NCI-H2227 treated with DMSO at 0.1 percent for 48 hours (cell line): ENCODE measurements at places on chromosomes 1 and 21.

DNA sequence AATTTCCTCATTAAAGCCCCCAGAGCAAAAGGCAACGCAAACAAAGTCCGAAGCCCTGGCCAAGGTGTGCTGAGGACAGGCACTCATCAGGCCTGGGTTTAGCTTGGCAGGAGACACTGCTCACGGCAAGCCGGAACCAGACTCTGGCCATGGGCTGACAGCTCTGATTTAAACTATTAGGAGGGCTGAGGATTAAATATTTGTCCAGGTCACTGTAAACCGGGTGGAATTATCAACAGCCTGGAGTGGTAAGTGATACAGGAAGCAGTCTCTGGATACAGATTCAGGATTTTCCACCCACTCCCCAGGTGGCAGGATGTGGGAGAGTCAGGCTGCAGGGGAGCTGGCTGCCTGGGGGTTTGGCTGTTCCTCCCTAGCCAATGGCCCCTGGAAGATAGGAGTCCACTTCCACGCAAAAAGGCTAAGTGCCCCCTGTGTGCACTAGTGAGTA lies 42.4 kb downstream of the SLC66A1 start:
- no peak for DNase-seq

DNA sequence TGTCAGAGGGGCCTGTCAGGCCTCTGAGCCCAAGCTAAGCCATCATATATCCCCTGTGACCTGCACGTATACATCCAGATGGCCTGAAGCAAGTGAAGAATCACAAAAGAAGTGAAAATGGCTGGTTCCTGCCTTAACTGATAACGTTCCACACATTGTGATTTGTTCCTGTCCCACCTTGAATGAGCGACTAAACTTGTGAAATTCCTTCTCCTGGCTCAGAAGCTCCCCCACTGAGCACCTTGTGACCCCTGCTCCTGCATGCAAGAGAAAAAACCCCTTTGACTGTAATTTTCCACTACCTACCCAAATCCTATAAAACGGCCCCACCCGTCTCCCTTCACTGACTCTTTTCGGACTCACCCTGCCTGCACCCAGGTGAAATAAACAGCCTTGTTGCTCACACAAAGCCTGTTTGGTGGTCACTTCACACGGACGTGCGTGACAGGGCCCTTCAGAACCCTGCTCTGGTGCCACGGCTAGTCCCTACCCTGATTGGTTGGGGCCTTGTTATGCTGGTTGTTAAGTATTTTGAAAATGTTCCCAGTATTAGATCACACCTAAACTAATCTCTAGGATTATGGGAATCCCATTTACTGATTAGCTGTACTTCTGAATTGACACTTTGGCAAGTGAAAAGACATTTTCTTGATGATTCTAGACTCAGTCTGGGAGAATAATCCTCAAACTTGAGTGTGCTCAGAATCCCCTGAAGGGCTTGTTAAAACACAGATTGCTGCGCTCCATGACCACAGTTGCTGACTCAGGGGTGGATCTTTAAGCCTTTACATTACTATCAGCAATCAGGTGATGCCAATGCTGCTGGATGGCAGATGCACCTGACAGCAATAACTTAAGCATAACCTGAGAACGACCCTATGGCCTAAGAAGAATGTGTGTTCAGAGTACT lies 28.8 kb upstream of the SPATA6 start:
- DNase-seq = no peak

DNA sequence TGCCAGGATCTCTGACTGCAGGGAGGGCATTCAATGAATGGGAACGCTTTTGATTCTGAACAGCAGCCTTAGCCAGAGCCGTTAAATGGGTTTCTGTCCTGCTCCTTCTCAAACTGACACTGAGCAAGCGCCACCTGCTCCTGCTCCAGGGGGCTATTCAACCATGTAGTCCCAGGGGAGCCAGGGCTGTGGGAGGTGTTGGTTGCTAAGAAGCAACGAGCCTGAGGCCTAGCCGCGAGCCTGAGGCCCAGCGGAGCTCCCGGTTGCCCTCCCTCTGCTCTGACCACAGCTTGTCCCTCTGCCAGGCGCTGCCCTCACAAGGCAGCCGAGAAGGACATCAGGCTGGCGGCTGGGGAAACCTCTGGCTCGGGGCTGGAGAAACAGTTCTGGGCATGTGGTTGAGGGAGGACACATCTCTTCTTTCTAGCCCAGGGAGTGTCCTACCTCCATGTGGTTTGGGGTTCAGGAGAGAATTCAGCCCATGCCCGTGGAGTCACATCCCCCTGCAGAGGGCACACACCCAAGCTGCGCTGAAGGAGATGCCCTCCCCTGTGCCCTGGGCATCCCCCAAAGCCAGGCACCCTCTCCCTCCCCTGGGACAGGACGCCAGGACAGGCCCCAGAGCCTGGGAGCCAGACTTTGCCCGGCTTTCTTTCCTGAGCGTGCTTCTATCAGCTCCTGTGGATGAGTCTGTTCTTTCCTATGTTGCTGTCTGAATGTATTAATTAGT lies 18.0 kb downstream of the PCP4 start:
- DNase-seq = no peak

- DNase-seq = no peak
Measured at GRCh38 chr1:60341274-60341673, 267.7 kb upstream of the C1orf87 start.

GRCh38 chr1:206116873-206117150 lies 376 bp downstream of the AVPR1B start:
- no peak for DNase-seq

DNA sequence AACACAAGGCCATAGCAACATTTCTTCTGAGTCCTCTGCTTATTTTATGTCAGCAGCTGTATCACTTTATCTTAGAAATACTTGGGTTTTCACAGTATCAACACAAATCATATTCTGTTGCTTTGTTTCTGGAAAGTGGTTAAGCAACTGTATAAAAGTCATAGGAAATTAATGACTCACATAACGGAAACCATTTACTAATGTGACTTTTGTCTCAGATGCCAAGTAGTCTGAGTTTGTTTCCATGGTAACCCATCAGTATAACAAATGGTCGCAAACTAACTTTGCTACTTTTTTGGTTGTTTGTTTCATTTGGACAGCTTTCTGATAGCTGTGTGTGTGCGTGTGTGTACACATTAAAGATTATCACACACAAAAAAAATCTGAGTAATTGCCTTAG lies 31.1 kb downstream of the EEIG2 start:
- DNase-seq = no peak

DNA sequence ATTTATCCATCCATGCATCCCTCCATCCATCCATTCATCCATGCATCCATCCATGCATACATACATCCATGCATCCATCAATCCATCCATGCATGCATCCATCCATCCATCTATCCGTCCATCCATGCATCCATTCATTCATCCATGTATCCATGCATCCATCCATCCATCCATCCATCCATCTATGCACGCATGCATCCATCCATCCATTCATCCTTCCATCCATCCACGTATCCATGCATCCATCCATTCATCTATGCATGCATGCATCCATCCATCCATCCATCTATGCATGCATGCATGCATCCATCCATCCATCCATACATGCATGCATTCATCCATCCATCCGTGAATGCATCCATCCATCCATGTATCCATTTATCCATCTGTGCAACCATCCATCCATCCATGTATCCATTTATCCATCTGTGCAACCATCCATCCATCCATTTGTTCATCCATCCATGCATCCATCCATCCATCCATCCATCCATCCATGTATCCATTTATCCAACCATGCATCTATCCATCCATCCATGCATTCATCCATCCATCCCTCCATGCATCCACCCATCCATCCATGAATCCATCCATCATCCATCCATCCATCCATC lies 30.3 kb upstream of the TINAGL1 start:
- DNase-seq = no peak

DNA sequence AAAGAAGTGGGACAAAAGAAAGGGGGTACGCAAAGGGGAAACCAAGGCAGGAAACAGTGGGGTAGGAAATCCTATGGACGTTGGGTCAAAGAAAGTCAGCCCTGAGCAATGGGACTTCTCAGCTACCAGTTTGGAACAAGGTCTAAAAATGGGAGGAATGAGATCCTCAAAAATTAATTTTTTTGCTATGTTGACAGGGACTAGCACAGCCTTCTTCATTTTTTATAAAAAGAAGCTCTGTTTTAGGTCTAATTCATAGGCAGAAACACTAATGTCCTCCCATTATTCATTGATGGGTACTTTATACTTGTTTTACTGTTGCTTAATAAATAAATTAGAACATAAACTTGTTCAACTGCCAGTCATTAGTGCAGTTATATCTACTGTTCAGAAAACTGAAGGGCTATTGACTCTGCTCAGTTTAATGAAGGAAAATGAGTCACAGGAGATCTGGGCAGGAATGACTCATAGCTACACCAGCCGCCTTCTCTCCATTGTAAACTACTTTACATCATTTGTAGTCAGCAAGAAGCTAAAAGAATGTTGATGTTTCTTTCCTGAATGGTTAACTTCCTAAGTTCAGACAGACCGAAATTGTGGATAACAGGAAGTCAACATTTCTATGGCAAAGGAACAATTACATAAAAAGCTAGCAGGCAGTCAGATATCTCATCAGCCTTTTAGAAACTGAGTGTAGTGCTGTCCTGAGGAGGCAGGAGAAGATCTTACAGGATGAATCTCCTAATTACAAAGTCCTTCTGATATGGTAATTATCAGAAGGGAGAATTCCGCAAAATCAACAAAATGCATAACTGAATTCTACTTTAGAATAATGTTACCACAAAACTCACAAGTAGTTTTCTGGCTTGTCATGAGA lies 356.4 kb upstream of the PKN2 start:
- no peak for DNase-seq

DNA sequence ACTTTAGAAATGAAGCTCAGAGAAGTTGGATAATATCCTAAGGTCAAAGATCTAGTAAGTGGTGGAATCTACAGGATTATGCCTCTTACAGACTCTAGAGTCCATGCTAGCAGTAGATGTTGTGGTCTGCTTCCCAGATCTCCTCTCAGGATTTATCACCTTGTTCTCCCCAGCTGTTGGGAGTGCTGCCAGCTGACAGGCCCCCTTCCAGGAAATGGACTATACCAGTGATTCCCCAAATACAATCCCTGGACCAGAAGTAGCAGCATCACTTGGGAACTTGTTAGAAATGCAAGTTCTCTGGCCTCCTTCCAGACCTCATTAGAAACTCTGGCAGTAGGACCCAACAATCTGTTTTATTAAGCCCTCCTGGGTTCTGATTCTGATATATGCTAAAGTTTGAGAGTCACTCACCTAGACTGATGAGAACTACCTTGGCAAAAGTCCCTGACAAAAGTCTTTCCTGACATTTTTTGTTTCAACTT lies 24.5 kb upstream of the NTNG1 start:
- DNase-seq = no peak

- no peak for DNase-seq
Measured at GRCh38 chr1:177354247-177354646, 183.5 kb downstream of the BRINP2 start.

DNA sequence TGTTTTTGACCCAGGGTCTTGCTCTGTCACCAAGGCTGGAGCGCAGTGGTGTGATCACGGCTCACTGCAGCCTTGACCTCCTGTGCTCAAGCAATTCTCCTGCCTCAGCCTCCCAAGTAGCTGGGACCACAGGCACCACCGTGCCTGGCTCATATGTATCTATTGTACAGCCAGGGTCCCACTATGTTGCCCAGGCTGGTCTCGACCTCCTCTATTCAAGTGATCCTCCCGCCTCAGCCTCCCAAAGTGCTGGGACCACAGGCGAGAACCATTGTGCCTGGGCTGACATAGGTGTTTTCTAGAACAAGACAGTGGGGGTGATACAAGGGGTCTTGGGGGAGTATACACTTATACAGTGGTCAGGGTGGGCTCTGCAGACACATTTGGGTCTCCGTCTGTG lies 17.5 kb downstream of the FTCD start:
- no peak for DNase-seq

DNA sequence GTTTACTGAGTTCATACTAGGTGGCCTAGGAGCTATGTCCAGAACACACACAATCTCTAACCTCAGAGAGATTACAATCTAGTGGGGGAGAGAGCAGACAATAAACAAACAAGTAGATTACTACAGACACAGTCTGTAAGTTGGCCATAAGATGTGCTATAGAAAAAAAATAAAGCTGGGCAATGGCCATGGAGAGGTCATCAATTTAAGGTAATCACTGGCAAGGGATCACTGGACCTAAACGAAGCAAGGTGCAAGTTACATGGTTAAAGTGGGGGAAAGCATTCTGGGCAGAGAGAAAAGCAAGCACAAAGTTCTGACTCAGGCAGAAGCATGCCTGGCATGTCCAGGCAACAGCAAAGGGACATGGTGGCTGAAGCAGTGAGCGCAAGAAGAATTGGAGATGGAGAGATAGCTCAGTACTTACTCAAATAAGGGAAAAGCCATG lies 147.0 kb downstream of the RERE start:
- no peak for DNase-seq

- DNase-seq = no peak
Measured at GRCh38 chr1:156625436-156626078, 6.3 kb downstream of the HAPLN2 start.

DNA sequence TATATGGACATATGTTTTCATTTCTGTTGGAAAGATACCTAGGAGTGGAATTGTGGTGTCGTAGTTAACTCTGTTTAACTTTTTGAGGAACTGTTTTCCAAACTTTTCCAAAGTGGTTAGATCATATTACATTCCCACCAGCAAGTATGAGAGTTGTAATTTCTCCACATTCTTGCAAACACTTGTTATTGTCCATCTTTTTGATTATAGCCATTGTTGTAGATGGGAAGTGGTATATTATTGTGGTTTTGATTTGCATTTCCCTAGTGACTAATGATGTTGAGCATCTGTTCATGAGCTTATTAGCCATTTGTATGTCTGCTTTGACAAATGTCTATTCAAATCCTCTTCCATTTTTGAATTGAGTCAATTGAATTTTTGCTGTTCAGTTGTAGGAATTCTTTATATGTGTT lies 19.8 kb downstream of the CAMTA1 start:
- no peak for DNase-seq

DNA sequence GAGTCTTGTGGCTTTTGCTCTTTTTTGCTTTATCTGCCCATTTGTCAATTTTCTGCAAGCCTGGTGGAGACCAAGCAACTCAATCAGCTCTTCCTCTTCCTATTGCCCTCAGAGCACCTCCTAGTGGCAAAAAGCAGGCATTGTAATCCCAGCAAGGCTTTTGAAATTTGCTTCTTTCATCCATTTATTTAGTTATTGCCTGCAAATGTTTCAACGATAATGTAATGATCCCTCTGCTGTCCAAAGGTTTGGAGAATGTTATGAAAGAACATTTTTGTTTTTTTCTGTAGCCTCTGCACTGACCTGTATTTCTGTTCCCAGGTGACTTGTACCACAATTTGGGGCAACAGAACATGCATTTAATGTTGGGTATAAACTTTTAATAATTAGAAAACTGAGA lies 127.8 kb downstream of the GABPA start:
- DNase-seq = no peak

DNA sequence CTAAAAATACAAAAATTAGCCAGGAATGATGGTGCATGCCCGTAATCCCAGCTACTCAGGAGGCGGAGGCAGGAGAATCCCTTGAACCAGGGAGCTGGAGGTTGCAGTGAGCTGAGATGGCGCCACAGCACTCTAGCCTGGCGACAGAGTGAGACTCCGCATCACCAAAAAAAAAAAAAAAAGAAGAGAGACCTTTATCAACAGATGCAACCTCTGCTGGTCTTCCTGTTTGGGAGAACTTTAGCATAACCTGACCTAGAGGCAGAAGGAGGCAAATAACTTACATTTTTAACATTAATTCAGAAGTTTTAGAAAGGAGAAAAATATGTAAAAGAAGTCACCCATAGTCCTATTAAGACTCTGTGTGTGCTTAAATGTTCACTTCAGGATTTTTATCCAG lies 32.4 kb downstream of the SLAMF1 start:
- DNase-seq = no peak
